ENCODE measurements at places on chromosomes 6 and 20.

DNA sequence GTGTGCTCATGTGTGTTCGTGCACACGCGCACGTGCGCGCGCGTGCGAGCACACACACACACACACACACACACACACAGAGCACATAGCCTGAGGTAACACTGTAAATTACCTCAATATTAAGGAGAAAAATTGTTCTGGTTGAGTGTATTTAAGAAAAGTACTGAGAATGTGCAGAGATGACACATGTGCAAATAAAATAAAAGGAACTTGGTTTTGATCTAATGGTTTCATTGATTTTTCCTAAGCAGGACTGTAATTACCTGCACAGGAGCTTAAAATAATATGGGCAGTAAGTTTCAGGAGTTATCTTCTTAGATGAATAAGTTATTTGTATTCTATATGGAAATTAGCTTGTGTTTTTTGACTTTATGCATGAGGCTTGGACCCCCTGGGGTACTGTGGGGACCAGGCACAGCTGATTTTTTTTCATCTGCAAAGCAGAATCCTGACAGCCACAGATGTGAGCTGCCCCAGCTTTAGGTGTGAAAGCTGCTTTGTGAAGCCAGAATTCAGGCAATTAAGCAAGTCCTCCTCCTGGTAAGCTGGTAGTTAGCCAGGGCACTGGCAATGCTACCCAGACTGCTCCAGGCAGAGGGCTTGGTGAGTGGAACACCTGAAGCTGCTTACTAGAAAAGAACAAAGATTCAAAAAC is 1040.6 kb upstream of the CITED2 start:
- DNase-seq, result no peak

GRCh38 chr6:142329486-142330113 is 27.8 kb downstream of the ADGRG6 start:
- DNase-seq, result no peak

- DNase-seq, result no peak
Observed at GRCh38 chr6:32973144-32974015, 5.0 kb downstream of the BRD2 start.

DNA sequence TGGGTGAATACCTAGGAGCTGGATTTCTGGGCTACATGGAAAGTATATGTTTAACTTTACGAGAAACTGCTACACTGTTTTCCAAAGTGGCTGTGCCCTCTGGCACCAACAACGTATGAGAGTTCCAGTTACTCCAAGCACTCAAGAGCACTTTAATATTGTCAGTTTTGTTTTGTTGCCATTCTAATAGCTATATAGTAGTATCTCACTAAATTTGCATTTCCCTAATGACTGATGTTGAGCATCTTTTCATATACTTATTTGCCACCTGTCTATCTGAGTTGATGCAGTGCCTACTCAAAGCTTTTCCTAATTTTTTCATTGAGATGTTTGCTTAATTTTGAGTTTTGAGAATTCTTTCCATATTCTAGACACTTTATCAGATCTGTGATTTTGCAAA is 76.7 kb downstream of the IYD start:
- no peak for DNase-seq

DNA sequence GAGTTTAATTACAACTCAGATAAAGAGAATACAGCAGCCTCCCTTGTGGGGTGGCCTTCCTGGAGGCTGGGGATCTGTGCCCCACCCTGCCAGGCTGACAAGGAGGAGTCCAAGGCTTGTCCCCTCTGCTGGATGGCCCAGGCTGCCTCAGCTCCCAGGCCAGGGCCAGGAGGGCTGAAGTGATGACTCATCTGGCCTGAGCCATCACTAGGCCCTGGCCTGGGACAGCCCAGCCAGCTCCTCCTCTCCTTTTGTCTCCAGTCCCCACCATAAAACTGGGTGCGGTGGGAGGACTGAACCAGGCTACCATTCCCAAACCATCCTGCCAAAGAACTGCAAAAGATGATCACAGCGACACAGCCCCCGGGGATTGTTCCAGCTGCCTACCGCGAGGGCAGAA is 15.0 kb downstream of the GRM4 start:
- DNase-seq, result no peak

- DNase-seq, result no peak
Observed at GRCh38 chr6:166774292-166774691, 147.2 kb upstream of the RPS6KA2 start.

DNA sequence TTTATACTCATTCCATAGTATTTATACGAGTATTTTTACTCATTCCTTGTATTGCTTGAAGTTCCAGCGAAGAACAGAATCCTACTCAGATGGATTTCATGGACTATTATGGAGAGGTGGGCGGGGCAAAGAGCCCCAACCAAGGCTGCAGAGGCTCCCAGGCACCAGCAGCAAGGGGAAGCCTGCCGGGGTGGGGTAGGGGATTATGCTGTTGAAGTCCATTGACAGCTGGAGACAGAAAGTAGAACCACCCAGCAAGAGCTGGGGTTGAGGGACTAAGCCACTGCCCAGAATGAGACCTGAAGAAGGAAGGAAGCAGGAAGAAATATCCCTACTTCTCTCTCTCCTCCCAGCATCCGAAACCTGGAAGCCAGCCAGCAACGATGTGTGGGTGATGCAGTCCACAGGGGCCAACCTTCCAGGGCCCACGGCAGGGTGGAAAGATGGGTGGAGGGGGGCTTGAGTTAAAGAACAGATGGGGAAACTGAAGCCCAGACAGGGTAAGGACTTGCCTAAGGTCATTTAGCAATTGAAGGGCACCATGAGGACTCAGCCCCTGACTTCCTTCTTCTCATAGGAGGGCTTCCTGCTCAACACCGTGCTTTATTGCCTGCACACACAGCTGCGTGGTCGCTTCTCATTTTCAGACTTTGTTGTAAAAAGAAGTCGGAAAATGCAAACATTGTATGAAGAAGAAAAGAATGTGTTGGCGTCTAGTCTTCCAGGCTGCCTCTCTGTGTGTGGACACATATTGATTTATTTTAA is 18.3 kb upstream of the GTSF1L start:
- DNase-seq, result peak; percentile 56

DNA sequence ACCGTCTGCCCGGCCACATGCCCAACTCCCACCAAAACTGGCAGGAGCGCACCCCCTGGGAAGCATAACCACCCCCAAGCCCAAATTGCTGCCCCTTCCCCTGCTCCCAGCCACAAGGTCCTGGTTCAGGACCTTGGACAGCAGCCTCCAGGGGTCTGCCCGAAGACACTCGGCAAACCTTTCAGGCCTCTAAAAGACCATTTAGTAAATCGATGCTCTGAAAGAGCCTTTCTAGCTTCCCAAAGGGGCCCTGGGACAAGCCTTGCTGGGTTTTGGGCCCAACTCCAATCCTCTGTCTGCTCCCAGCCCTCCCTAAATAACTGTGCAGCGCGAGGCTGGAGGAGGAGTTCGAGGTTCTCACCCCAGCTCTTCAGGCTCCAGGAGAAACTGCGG is 30.5 kb downstream of the GRM4 start:
- no peak for DNase-seq

DNA sequence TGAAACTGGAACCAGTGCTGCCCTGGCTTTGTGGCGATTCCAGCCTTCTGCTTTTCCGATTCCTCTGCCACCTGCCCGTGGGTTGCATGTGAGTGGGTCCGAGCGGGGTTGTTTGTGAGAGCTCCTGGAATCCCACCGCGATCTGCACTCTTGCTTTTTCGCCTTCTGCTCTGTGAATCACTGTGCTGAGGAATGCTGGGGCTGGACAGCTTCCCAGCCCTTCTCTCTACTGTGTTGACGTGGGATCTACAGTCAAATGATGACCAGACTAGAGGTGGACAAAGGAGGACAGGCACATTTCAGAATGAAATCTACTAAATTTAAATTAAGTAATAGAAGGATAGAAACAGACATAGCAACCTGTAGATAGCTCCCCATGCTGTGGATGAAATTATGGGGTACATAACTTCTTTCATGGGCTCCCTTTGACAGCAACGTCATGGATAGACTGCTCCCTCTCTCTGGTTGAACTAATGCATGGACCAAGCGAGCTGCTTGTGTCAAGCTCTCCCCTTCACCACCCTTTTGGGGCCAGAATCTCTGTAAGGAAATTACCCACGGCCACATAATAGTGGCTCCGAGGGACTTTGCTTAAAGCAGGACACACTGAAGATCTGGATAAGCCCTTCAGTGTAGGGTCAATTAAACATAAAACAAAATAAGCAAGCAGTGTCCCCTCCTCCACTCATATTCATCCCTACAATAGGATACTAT is 2.0 kb downstream of the FNDC1 start:
- no peak for DNase-seq

- DNase-seq, result no peak
Observed at GRCh38 chr6:148169706-148170105, 172.9 kb upstream of the SASH1 start.

DNA sequence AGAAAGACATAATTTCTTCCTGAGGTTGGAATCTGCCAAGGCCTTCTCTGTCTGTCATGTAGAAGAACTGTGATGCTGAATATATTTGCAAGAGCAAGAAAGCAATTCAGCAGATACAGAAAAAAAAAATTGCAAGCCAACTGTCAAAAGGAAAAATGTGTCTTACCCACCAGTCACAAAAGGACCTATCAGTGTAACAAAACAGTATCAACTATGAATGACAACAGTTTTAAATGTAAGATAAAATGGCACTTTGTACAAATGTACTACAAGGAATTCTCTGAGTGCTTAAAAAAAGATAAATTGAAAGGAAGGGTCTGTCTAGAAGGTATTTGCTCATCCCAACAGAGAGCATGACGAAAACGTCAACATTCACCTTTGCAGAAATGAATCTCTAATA is 185.3 kb upstream of the TFAP2D start:
- no peak for DNase-seq

DNA sequence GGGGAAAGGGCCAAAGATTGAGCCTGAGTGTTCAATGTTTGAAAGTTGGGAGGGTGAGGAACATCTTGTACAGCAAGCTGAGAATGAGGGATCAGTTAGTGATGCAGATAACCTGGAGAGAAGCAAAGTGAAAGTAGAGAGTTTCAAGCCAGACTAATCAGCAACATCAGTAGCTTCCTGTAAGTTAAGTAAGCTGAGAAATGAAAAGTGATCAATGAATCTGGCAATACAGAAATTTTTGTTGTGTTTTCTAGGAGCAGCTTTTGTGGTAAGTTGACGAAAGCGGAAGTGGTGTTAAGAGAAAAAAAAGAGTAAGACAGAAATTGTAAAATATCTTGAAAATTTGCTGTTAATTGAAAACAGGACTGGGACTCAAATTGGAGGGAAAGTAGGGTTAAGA is 855.5 kb upstream of the MAP3K7 start:
- no peak for DNase-seq

DNA sequence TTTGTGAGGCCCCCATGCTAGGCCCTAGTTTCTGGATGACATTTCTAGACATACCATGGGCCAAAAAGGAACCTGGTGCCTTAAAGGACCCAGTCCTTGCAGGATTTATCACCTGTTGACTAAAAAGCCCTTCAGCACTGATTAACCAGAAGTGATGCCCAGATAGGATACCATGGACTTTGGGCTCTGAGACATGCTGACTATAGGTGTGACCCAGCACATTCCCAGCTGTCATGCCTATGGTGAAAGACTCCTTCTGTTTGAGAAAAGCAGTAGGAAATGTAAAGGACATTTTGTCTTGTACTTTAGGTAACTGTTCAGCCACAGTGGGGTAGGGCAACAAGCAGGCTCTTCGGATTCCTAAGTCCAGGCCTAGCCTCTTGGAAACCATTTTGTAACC is 724.2 kb downstream of the CD109 start:
- DNase-seq, result no peak

- no peak for DNase-seq
Observed at GRCh38 chr6:15509335-15509933, 153.4 kb downstream of the DTNBP1 start.

- no peak for DNase-seq
Observed at GRCh38 chr6:2433711-2434110, 188.3 kb upstream of the GMDS start.

DNA sequence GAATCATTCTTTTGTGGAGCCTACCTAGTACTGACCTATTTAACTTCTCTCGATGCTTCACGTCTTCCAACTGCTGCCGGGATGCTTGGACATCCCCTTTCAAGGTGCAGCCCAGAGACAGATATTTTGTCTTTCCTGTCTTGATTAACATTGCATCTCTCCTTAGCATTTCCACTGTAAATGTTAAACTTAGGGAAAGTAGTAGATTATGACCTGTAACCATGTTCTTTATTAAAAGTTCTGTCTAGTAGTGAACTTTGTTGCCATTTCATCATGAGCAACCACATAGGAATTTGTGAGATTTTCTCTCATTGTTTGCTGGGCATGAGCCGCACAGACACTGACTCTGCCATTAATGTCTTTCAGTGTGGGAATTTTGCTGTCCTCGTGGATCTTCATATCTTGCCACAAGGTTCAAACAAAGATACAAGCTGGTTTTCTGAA is 117.9 kb downstream of the JAG1 start:
- no peak for DNase-seq

DNA sequence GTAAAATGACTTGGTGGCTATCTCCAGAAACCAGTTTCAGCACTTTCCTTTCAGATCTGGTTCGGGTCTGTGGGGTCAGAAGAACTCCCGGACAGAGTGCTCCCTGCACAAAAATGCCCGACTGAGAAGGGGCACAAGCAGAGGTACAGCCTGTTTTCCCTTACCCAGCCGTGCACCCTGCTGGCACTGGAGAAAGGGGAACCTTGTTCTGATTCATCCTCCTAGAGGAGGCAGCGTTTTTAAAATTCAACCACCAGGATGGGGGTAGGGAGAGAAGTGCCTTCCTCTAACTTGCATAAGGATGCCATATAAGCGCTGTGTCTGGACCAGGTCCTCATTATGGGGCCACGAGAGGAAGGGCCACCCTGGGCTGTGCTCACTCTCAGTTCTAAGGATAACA is 17.6 kb downstream of the RIMS4 start:
- DNase-seq, result no peak

- DNase-seq, result no peak
Observed at GRCh38 chr6:21003780-21004541, 469.7 kb downstream of the CDKAL1 start.

- DNase-seq, result no peak
Observed at GRCh38 chr6:48736501-48737206, 625.7 kb upstream of the PTCHD4 start.

DNA sequence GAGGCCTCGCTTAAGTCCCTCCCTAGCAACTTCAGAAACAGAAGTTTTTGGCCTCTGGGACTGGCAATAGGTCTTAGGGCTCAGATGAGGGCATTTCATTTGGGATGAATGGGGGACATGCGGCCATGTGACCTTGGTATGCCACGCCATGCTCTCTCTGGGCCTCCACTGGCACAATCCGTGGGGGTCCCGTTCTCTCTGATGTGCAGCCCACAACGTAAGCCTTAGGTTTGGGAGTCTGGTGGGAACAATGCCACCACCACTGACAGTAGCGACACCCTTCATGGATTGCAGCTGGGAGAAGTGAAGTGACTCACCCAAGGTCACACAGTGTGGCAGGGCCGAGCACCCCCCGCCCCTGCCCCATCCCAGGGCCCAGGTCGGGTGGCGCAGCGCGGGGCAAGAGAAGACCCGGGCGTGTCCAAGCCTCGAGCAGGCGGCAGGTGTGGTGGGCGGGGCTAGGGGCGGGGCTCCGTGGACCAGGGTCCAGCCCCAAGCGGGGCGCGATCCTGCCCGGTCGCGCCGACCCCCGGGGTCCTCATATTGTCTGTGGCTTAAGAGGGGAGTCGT is 864 bp upstream of the CEBPB start:
- peak; percentile 85 for DNase-seq

All from lower lobe of right lung (tissue), 2 donors.